ENCODE measurements at places on chromosomes 5 and 9.
A peak's percentile ranks its signal among the peaks of the same experiment; 100 is the strongest.

DNA sequence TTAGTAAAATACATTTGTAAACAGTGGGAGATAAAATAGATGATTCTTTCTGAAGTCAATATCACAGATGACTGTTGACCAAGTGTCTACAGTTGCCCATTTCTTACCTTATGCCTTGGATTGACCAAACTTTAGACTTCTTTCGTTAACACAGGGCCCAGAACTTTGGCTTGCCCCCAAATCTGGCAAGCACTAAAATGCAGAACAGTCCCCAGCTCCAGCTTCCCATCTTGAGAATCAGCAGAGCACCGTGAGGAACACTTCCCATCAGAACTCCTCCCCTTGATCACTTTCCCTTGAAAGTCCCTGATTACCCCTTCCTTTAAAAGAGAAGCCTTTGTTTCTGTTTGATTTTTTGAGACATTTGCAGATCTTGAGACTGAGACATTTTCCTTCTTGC lies 1039.9 kb downstream of the TLE1 start:
- no peak for DNase-seq

- DNase-seq = no peak
These were observed 59.1 kb upstream of the CAMK4 start for GRCh38 chr5:111165058-111165457.

DNA sequence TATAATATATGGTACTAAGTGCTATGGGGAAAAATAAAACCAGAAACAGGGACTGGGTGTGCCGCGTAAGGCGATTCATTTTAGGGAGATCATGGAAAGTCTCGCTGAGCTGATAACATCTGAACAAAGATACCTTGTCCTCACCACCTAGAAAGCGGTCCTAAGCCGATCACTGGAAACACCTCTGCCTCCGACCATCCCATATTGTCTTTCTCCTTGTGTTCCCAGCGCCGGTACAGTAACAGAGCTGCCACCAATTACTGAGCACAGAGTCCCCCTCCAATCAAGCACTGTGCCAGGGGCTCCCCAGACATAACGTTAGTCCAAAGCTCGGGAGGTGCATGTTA lies 704 bp downstream of the CCDC112 start:
- no peak for DNase-seq

GRCh38 chr5:97923496-97923895 lies 740.4 kb upstream of the RIOK2 start:
- no peak for DNase-seq

DNA sequence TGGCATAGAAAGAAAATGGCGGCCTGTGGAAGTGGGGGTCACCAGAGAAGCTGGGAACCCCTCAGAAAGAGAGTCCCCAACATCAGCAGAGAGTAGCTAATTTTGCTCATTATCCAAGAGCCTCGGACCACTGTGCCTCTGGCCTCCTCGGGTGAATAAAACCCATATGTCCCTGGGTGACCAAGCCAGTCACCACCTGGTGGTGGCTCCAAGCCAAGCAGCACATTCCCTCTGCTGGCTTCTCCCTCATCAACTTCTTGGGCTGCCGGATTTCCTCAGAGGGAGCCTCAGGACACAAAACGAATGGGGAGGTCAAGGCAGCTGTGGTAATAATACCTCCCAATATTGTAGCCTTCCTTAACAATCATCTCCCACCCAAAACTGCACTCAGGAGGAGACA lies 242.5 kb downstream of the NFIB start:
- DNase-seq = no peak

- DNase-seq = no peak
These were observed 675 bp upstream of the SPAAR start for GRCh38 chr9:35908504-35909125.

DNA sequence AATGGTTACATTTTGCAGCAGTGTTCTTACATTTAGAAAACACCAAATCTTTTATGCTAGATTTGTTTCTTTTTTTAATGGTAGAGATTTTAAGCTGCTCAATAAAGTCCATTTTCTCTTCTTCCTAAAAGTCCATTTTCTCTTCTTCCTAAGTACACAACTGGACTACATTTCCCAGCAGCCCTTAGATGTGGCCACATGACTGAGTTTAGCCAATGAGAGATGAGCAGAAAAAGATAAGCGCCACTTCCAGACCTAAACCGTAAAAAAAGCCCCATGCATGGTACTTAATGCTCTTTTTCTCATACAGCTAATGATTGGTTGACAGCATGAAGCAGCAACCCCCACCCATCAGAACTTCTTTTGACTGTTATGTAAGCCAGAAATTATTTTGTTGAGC lies 206.7 kb downstream of the FAM114A2 start:
- DNase-seq = no peak

GRCh38 chr5:143824851-143825720 lies 13.1 kb downstream of the HMHB1 start:
- peak; percentile 72 for DNase-seq

- no peak for DNase-seq
These were observed 271.7 kb upstream of the TLE4 start for GRCh38 chr9:79300068-79300467.

DNA sequence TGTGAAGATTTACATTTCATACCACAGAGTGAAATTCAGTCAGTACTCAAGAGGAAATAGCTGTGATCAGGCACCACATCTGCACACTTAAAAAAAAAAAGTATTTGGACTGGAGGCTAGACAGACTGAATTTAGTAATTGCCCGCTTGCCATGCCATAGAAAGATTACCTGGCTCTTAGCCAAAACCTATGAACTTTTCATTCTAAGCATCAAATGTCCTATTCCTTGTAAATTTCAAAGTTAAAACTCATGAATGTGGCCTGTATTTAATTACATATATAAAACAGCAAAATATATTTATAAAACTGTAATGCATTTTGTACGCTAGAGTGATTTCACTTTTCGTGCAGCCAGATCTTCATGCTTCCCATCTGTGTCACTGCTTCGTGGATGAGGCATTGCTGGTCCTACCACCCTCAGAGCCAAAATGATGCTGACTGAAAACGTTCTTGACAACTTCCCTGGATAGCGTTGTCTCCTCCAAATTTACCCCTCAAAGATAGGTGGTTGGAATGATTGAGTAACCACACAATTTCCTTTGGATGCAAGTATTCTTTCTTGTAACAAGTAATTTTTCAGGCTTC lies 447.9 kb upstream of the SGCD start:
- DNase-seq = no peak

GRCh38 chr5:142685418-142686209 lies at the start of gene FGF1:
FGF1 (minus strand) TSS chr5:142686090; CDS start chr5:142614127, 71,963 bp downstream.
- DNase-seq = no peak

DNA sequence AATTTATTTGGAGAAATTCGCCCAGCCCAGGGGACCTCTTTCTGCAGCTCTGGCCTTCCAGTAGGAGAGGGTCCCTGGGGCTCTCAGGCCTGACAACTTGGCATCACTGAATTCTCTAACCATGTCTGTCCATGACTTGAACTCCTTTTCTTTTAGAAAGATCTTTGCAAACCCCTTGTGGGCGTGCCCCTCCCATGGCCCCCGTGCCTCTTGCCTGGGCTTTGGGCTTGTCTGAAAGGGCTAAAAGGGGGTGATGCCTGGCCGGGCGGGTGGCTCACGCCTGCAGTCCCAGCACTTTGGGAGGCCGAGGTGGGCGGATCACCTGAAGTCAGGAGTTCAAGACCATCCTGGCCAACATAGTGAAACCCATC lies 3.2 kb upstream of the SQSTM1 start:
- DNase-seq = no peak

DNA sequence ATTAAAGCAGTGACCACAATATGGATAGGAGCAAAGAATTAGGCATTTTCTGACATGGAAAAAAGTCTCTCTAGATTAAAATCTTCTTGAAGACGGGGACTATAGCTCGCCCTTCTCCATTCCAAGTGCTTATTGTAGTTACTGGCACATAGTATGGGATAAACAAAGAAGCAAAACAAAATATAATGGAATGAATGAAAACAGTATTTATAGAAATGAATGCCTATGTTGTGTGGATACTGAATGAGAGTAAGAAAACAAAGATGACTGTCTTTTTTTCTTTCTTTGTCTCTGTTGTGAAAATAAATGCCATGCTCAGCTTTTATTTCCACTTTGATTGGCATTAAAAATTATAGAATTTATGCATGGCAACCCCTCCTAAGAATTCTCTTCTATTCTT lies 1414.3 kb upstream of the ACO1 start:
- no peak for DNase-seq

DNA sequence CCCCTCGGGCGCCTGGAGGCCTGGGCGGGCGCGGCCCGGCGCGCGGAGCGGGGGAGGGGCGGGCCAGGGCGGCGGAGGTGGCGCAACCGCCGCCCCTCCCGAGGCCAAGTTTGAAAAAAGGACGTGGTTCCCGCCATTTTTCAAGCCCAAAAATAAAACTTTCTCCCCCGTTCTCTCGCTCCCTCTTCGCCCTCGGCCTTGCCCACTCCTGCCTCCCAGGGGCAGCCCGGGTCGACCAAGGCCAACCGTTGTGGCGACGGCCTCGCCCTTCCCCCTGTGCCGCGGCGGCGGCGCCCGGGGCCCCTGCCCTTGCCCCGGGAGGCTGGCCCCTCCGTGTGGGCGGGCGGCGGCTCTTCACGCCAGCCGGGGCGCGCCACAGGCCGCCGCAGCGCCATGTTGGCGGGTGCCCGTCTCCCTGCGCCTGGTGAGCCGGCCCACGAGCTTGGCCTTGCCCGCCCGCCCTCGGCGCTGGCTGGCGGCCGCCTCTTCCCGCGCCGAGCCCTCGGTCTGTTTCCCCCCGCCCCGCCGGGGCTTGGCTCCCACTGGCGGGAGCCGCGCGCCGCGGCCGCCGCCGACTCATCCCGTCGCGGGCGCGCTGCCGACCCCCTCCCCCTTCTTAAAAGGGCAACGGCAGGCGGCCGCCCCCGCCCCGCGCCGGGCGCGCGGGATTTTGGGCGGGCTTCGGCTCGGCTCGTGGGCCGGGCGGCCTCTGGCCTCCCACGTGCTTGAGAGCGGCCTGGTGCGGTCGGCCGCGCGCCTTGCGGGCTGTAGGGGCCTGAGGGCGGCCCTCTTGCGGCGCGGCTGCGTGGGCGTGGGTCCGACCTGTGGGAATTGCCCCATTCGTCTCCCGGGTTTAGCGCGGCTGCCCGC lies 1.3 kb downstream of the ANP32B start:
- peak; percentile 49 for DNase-seq

DNA sequence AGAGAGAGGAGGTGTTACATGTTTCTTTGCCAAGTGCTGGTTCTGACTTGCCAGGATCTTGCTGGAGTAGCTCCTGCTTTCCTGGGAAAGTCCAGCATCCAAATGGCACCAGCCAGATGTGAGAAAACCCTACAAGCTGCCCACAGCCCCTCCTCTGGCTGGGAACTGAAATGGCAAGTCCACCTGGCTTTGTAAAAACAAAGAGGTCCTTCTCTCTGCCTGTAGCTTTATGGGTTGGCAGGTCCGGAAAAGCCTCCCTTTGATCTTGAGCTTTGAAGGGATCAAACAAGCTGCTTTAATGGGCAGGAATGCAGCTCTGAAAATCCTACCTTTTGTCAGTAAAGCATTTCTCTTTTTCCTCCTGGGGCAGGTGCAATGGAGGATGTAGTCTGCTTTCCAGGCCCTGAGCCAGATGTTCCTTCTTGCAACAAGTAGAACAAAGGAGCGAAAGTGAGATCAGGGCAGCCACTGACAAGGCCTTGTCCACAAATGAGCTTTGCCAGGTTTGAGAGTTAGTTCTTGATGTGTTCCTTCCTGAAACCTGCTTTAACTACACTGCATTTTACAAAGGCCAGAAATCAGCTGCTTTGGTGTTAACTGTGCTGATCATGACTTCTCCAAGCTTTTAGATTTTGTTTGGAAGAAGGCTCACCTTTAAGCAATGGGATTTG lies 456.7 kb downstream of the ZNF608 start:
- no peak for DNase-seq

DNA sequence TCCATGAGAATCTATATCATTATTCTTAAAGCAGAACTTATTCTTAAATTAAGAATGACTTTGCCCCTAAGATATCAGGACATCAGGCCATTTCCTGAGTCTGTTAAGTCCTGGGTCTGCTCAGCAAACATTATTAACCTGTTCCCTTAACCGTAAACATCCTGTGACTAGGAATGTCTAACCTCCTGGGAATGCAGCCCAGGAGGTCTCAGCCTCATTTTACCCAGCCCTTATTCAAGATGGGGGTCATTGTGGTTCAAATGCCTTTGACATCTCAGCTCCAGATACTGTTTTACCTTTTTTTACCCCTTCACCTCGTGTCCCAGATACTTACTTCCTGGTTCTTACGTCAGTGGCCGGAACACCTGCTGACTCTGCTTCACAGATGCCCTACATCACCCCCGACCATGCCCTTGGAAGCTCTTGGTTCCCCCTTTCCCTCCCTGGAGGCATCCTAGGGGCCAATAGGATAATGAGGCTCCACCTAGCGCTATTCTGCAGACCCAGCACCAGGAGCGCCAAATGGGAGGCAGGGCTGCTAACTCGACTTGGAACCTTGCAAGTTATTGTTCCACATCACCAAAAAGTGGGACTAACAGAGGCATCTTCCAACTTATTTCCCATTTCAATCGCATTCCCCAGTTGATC lies 182.5 kb downstream of the MED10 start:
- no peak for DNase-seq

DNA sequence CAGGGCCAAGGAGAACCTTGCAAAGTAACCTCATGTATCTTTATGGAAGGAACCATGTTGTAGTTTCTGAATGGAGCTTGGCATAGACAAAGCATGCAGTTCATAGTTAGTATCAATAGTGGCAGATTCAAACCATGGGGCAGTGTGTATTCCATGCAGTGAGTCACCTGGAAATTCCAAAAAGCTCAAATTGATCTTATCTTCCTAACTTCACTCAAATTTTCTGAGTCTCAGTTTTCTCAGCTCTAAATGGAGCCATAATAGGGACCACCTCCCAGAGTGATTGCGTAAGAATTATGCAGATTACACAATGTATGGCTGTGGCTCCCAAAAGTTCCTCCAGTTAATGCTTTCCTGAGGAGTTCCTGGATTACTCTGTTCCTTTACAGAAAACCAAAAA lies 549.9 kb upstream of the KLF4 start:
- no peak for DNase-seq

GRCh38 chr9:71647094-71647591 lies 121.2 kb downstream of the CEMIP2 start:
- DNase-seq = no peak

GRCh38 chr5:177317959-177318377 lies 6.3 kb upstream of the MXD3 start:
- peak; percentile 56 for DNase-seq

- DNase-seq = no peak
These were observed 224.9 kb downstream of the PCSK5 start for GRCh38 chr9:76115396-76115795.

DNA sequence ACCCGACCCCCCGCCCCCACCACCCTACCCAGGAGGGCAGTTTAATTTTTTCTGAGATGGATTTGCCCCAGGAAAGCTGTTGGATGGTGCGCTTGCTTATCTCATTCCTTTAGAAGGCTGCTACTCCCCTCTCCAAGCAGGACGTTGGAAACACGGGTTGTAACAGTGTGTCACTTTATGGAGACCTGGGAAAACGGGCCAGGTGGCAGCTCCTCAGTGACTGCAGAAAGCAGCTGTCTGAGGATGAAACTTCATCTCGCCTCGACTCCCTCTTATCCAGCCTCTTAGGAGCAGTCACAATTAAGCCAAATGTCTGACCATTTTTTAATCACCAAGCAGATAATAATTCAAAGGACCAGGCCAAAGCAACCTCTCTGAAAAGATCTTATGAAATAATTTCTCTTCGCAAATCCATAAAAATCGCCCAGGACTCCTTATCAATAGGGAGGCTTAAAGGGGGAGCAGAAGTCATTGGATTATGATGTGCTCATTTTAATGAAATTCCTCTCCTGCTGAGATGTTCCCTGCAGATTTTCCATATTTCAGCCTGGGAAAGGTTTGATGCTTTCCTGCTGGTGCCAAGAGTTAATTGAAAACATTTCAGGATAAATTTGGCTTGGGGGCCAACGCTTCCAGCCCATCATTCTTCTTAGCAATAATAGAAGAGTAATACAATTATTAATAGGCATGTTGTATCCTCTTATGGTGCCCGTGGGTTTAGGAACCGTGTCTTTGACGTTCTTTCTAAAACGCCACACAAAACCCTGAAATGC lies 26.0 kb downstream of the GAS1 start:
- DNase-seq = no peak
